OCI-LY7 (cell line): ENCODE measurements at places on chromosomes 6 and 20. TPM values are rescaled to one million over a fixed set of nuclear protein-coding genes. Genes with fewer than 3 reads are reported as not detected.

DNA sequence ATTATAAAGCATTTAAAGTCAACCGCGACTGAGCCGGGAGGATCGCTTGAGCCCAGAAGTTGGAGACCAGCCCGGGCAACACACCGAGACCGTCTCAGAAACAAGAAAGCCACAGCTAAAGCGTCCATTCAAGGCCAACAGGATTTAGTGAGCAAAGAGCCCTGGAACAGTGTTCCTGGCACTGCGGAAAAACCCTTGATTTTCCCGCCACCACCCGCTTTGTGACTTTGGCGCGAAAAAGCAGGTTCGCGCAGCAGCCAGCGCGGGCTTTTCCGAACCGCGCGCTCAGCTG lies 669 bp downstream of the PCNA start:
- DNase-seq, result no peak

DNA sequence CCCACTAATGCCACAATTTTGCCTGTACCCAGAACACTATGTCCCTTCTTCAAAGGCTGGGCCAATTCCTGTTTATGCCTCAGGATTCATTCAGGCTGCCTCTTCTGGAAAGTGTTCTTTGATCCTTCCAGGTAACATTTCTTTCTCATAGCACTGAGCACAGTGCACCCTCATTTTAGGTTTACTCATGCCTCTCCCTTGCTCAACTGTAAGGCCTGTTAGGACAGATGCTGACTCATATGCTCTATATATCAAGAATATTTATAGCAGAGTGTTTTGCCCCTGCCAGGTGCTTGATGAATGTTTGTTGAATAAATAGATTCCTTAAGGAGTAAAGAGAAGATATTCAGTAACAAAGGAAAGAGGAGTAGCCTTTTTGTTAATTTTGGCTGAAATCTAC lies 263.9 kb downstream of the PHF3 start:
- no peak for DNase-seq

- DNase-seq, result no peak
Observed at GRCh38 chr6:134549854-134550253, 231.9 kb upstream of the SGK1 start.

Gene STK35
- total RNA-seq, result 21.4 and 24.1 TPM in 2 replicates

- DNase-seq, result no peak
Observed at GRCh38 chr6:1502041-1502440, 107.7 kb upstream of the FOXC1 start.

Gene HLA-DOA
- 55.0 and 65.4 TPM in 2 replicates for total RNA-seq

DNA sequence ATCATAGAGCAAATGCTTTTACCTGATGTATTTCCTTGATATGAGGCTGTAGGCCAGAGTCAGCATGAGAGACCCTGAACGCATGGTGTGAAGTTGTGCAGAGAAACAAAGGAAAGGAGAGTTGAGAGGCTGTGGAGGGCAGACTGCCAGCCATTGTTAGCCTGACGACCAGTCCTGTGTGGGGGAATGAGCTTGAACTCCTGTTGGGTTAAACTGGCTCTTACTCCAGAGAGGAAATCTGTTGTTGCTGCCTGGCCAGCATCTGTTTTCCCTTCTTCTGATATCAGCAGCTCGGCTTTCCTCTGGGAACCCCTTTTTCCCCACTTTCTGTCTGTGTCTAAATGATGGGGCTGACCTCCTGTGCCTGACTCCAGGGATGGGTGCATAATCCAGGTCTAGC lies 158.2 kb upstream of the ZFP64 start:
- DNase-seq, result no peak

DNA sequence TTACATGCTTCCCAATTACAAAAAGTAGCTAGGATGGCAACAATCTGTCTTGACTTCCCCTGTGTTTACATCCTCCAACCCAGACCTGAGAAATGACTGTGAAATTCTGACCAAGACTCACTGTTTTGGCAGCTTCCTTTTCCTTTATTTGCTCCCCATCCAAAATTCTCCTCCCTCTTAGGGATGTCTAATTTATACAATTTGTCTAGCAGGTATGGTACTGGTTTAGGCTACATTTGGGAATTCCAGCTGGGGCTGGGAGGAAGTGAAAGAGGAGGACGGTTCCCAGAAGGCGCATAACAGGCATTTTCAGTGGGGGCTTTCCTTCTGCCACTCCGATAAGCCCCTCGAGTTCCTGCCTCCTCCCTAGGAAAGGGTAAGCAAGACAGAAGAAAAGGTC lies 231.5 kb upstream of the BTBD3 start:
- DNase-seq, result no peak

Gene RWDD2A
- total RNA-seq, result 4.4 and 5.3 TPM in 2 replicates

DNA sequence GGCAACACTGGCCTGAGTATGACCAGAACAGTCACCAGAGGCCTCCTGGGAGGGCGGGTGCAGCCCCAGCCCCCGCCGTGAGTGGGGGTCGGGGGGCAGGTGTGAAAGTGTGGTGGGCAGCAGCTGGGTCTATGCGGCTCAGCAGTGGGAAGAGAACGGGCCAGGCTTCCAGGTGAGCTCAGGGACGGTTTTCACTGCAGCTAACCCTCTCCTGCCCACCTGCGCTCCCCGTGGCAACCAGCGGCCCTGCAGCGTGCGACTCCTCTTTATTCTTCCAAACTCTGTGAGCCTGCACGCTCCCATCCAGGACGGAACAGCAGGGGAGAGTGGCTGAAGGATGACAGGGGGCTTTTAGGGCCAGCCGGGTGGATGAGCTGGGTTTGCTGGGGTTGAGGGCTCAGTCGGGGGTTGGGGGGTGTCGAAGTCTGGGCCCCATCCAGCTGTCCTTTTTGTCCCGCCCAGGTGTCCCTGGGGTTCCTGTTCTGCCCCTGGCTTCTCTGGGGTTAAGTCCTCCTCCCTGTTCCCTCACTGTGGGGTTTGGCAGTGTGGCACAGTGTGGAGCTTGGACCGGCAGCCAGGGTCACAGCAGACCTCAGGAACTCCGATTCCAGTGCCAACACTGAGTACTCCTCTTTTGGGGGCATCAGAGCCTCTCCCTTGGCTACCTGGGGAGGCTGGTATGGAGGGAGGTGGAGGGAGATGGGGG lies 859 bp upstream of the BIRC7 start:
- DNase-seq, result peak; percentile 20

- no peak for DNase-seq
Observed at GRCh38 chr6:107667790-107668189, 156.3 kb downstream of the SCML4 start.
